ENCODE measurements at places on chromosomes 5 and 9.

GRCh38 chr9:109092051-109092580 lies 27.6 kb downstream of the TMEM245 start:
- no peak for DNase-seq

GRCh38 chr5:132364319-132364718 lies 5.2 kb upstream of the SLC22A5 start:
- peak; percentile 22 for DNase-seq

DNA sequence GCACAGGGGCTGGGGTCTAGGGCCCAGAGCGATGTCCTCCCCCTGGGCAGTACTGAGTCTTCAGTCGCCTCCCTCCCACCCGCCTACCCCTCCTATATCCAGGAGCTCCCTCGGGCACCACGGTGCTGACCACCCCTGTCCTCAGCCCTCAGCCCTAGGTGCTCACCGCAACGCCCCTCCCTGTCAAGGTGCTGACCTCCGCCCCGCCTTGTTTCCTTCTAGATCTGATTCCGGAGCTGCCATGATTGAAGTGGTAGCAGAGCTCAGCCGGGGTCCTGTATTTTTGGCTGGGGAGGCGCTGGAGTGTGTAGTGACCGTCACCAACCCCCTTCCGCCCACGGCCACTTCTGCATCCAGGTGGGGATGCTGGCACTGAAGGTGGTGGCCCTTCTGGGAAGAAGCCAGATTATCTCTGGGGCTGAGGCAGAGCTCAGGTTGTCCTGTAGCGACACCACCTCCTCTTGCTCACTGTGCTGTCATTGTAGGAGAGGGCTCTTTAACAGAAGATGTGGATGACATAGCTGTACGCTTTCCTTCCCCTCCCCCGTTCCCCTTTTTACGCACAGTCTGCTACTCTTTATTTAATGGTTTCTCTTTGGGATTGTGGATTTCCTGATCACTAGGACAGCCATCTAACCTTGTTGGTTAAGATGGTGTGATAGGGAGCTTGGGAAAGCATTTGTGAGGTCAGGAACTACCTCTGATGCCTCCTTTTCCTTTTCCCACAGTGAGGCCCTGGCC lies 598 bp downstream of the RGP1 start:
- DNase-seq = no peak

DNA sequence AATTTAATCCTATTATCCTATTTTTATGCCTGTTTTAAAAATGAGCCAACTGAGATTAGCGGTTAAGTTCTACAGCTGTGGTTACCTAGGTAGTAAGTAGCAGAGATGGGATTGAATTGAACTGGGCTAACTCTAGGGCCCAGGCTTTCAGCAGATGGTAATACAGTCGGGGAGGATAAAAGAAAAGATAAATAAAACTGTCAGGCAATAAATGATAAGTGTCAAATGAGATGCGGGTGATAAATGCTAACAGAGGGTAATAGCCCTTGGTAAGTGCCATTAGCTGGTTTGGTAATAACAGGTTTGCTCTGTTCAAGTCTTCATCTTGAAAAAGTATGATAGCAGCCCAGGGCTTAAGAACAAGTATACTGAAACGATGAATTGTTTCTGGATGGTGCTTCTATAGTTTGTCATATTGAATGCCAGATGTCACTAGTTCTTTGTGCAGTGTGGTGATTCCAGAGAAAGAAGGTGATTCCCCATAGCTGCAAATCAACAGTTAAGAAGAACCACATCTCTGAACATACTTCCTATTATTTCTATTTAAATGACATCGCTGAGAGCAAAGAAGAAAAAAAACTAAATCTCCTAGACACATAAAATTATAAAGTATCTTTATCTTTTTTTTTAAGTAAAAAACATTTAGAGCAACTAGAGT lies 360.8 kb upstream of the PANK3 start:
- DNase-seq = no peak

DNA sequence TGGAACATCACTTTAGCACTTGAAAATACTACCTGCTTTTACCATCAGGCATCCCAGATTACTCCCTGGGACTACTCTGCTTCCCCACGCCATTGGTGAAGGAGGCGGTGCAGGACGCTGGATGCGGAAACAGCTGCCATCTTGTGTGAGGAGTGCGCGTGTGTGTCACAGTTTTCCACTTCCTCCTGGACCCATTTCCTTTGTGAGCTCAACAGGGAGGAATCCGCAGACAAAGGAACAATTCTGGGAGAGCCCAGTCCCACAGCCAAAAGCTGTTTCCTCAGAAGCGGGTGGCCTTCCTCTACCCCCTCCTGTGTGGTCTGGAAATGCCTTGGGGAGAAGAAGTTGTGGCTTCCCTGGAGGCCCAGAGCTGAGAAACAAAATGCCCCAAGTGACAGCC lies 16.8 kb downstream of the AFAP1L1 start:
- peak; percentile 70 for DNase-seq

DNA sequence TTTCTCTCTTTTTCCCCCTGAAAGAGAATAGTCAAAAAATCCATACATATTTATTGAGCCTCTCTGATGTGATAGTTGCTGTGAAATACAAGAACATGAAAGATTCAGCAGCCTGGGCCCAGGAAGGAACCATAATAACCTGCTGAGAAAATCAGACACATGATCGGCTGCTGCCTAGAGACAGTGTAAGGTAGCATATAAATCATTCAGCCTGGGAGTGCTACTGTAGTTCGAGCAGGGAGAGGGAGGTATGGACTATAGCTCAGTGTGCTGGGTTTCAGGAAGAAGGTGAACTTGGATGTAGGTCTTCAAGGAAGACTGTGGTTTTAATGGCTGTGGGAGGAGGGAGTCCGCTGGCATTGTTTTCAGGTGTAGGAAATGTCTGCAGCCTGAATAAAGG lies 469.1 kb downstream of the RAB3C start:
- DNase-seq = no peak

GRCh38 chr9:134595014-134595413 lies 46.6 kb upstream of the COL5A1 start:
- no peak for DNase-seq

DNA sequence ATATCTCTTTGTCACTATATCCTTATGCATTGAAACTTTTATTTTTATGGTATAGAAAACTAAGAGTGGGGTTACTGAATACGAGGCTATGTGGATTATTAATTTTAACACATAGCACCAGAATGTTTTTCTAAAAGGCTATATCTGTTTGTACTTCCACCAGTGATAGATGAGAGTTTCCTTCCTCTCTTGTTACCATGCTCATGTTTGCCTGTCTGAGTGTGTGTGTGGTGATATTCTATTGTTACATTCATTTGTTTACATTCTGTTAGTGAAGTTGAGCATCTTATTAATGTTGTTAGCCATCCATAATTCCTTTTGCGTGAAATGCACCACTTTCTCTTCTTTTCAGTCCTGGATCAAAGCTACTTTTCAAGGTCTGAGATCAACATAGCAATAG lies 54.1 kb upstream of the ALDH1A1 start:
- DNase-seq = no peak

DNA sequence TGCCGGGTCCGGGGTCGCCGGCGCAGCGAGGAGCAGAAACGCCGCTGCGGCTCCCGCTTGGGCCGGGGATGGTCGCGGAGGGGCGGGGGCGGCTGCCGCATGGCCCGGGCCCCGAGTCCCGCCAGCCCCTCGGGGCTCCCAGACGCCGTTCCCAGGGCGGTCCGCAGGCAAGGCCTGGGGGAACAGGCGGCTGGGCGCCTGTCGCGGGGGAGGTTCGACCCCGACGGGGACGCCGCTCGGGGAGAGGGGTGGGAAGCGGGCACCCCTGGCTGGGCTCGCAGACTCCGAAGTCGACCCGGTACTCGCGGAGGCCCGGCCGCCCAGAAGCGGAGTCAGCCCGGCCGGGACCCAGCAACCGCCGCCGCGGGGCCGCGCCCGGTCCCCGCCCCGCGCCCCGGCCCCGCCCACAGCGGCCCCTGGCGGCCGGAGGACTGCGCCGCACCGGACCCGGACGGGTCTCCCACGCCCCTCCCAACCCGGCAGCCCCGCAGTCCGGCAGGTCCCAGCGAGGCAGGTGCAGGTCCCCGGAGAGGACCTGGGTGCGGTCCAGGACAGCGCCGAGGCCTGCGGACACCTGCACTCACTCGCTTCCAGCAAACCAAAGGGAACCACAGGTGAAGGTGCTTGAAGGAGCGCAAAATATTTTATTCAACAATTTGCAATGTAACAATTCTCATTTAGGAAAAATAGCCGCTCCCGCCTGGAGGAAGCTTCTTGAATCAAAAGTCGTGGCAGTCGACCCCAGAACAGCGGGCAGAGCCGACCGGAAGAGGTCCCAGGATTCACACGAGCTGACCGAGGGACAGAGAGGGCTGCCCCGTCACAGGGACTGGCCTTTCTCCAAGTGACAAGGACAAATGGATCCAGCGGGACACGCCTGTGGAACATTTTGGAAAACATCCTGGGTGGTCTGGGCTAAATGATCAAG lies at the start of gene INPP5E:
Gene INPP5E (minus strand): TSS at position 365 of the 928 bp plus-strand sequence. CDS start 426 bp downstream, outside the sequence.
- DNase-seq = peak; percentile 12

- DNase-seq = no peak
Observed at GRCh38 chr9:88993871-88994460, 2.7 kb downstream of the S1PR3 start.

GRCh38 chr5:167381457-167381856 lies 910.0 kb upstream of the WWC1 start:
- no peak for DNase-seq

- DNase-seq = no peak
Observed at GRCh38 chr5:139276426-139276825, 17.1 kb upstream of the MATR3 start.

DNA sequence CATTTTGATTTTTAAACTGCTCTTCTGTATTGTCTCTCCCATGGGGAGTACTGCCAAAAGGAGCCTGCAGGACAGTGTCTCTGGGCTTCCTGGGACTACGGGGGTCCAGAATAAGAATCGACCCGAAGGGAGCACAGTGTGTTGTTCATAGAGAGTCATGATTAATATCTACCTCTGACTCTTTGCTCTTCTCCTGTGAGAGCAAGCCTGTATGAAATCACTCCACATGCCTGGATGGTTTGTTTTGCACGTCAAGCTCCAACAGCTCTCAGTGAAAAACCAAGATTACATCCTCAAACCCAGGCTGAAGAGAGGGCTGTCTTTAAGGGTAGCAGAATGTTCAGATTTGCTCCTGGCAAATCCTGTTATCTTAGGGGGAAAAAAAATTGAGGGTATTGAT lies 1860.0 kb upstream of the WWC1 start:
- no peak for DNase-seq

GRCh38 chr9:68738358-68738757 lies 33.3 kb downstream of the PIP5K1B start:
- no peak for DNase-seq

- DNase-seq = no peak
Observed at GRCh38 chr5:51099173-51099853, 283.9 kb upstream of the ISL1 start.

DNA sequence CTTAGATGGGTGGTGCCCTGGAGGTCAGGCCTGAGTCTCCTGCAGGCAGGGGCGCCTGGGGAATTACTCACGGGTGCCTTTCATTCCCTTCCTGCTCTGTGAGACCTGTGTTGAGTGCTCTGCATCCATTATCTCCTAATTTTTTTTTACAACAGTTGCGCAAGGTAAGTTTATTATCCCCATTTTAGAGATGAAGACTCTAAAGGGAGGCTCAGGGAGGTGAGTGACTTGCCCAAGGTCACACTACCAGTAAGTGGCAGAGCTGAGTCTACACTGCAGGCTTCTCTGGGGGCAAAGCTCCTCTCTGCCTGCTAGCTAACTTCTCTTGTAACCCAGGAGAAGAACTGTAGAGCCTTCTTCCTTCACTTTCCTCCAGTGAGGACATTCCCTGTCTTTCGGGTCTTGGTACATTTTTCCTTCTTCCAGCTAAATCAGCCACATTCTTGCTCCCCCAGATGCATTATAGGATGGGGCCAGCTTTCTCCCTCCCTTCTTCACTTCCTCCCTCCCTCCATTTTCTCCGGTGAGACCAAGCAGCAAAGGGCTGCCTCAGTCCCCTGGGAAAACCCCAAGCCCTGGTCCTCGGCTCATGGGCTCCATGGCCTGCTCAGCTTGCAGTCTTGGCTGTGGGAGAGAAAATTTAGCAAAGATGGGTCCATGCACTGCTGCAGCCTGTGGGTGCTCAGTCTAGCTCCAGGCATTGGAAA lies 1.8 kb downstream of the PRR7 start:
- no peak for DNase-seq

GRCh38 chr5:123496892-123497291 lies 15.1 kb upstream of the CSNK1G3 start:
- no peak for DNase-seq

GRCh38 chr5:180201051-180201987 lies 7.7 kb downstream of the RASGEF1C start:
- no peak for DNase-seq

GRCh38 chr9:137787786-137788505 lies 89.6 kb upstream of the CACNA1B start:
- DNase-seq = no peak

DNA sequence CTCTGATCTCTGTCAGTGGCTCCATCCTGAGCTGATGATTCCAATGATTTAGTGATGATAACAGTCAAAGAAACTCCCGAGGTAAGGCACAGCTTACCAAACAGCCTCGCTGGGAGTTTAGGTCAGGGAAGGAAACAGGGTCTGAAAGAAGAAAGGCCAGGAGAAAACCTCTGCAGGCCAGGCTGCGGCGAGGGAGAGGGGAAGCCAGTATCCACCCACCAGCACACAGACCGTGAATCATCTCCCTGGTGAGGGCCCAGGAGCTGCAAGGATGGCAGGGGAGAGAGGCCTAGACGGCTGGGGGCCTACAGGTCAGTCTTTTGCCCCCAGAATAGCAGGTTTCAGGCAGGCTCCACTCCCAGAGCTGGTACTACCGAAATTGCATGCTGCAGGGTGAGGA lies 590.5 kb downstream of the CCDC171 start:
- DNase-seq = no peak

GRCh38 chr9:123399803-123400378 lies 43.9 kb downstream of the CRB2 start:
- no peak for DNase-seq

DNA sequence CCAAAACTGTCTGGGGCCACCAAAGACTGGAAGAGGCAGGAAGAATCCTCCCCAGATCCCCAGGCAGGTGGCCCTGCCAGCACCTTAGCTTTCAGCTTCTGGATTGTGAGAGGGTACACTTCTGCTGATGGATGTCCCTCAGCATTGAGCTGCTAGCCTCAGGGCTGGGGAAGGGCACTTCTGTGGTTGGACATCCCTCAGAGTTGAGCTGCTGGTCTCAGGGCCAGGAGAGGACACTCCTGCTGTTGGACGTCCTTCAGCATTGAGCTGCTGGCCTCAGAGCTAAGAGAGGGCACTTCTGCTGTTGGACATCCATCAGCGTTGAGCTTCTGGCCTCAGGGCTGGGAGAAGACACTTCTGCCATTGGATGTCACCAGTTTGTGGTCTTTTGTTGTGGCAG lies 83.8 kb upstream of the FCN1 start:
- no peak for DNase-seq

- DNase-seq = no peak
Observed at GRCh38 chr9:84940294-84940693, 270.8 kb downstream of the NTRK2 start.

- DNase-seq = no peak
Observed at GRCh38 chr5:158634714-158635113, 465.0 kb downstream of the EBF1 start.

DNA sequence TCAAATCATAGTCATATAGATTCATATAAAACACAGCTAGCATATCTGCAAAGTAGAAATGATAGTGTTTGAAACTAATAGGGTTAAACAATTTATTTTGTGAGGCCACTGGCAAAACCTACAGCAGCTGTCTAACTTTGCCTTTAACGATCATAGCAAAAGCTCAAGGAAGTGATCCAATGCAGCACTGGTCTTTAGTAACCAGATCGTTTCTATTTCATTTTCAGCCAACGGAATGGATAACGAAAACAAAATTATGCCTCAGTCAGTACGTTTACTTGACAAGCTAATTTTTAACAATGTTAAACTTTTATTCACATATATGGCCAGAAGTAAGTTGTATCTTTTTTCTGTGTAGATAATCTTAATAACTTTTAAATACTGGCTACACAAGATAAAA lies 17.7 kb downstream of the MLLT3 start:
- no peak for DNase-seq

- no peak for DNase-seq
Observed at GRCh38 chr9:109682227-109682626, 97.8 kb upstream of the PALM2AKAP2 start.

Data from MV-4-11 (cell line).